NCI-H1105 treated with DMSO at 0.1 percent for 48 hours (cell line): ENCODE measurements at places on chromosomes 1 and 21.

- no peak for DNase-seq
These were observed 8.4 kb upstream of the BGLAP start for GRCh38 chr1:156233426-156234127.

DNA sequence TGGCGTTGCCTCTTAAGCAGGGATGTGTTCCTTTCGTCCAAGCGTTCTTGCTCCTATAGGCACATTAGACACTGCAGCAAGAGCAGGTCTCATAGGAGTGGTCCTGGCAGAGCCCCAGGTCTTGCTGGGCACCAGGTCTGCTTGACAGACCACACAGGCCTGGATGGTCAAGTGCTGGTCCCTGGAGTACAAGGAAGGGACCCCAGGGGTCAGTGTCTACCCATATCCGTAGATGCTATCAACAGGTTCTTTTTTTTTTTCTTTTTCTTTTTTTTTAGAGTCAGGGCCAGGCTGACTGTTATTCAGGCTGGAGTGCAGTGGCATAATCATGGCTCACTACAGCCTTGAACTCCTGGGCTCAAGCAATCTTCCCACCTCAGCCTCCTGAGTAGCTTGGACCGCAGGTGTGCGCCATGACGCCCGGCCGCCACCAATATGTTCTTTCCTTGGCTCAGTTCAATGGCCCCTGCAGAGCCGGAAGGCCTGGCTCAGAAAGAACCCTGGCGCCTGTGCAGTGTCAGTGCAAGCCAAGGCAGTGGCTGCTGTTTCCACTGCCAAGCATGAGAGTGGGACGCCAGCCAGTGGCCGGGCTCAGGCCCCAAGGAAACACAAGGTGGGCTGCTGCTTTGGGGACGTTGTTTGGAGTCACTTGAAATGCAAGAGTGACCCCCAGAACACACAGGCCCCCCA is 10.0 kb upstream of the TNFRSF8 start:
- no peak for DNase-seq

DNA sequence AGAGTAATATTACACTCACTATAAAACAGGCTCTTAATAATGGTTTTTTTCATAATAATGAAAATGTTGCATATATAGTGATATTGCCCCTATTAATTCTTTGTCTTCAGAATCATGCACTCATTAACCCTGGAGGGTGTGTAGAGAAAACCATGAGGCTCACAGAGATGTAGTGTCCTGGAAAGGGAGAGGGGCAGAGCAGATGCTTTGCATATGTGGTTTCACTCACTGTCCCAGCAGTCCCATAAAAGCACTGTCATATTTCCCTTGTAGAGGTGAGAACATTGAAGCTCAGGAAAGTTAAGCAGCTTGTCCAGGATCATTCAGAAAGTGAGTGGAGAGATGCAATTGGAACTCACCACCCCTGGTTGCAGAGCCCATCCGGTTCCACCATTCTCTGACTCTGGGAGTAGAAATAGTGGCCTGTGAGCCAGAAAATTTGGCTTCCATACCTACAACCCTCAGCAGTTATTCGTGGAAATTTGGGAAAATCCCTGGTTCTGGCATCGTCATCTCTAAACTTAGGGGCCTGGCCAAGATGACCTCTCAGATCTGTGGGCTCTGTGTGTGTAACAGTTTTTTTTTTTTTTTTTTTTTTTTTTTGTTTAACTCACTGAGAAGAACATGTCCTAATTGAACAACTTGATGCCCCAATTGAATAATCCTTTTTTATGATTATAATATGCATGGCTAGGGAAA is 86.4 kb downstream of the RGL1 start:
- no peak for DNase-seq

DNA sequence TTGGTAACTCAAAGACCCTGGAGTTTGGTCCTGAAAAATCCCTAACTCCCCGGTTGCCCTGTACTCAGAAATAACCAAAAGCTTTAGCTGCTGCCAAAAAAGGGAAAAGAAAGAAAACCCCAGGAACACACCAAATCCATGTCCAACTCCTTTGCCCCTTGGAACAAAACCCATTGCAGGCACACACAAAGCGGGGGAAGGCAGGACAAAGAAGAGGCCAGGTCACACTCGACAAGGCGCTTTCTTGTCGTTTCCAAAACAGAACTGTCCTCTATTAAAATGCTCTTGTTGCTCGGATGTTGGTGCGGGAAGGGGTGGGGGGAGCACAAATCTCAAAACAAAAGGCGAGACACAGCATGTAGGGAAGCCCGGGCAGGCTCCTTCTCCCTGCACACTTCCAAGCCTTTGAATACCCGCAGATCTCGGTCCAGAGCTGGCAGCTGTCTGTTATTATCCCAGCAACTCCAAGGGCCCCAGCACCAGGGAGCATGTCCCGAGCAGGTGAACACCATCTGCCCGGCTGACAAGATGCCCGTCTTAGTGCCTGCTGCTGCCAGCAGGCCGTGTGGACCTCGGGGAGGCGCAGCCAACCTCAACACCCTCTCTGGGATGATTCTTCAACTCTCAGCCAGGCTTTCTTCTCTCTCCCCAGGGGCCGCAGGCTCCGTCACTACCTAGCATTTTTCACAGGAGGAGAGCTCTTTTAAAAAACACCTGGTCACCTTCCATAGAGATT is 96.4 kb downstream of the SSBP3 start:
- peak; percentile 88 for DNase-seq

- no peak for DNase-seq
These were observed 779 bp downstream of the SON start for GRCh38 chr21:33543505-33544129.

DNA sequence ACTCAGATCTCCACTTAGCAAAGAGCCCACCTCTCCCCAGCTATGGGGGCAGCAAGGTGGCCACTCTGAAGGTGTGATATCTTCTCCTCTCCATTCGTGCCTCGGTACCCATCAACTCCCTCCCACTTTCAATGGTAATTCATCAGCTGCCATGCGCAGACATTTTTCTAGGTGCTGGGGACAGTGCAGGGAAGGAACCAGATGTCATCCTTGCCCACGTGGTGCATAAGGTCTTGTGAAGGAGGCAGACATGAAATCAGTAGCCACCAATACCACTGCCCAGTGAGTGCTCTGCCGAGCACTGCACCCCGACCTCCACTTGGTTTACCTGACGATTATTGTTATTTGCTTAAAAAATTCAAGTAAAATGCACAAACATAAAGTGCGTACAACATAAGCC is 76.3 kb upstream of the CSF3R start:
- no peak for DNase-seq

DNA sequence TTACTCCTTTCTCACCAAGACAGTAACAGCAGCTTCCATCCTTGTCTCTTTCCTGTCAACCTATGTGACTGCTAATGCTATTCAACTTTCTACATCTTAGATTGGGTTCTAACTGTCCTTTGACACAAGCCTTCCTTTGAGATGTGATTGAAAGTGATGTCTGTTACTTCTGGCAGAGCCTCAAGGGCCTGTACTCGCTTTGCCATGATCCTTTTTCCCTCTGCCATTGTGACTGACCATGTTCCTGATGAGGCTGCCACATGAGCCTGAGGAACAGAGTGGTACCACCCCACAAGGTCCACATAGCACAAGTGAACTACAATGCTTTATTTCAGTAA is 138.8 kb upstream of the RAB4A start:
- no peak for DNase-seq

- DNase-seq: peak; percentile 6
These were observed 49.3 kb downstream of the ADAMTS1 start for GRCh38 chr21:26795866-26796329.

GRCh38 chr1:29970747-29971325 is 734.5 kb downstream of the PTPRU start:
- no peak for DNase-seq

- no peak for DNase-seq
These were observed 801 bp downstream of the TRAF5 start for GRCh38 chr1:211327346-211327921.

DNA sequence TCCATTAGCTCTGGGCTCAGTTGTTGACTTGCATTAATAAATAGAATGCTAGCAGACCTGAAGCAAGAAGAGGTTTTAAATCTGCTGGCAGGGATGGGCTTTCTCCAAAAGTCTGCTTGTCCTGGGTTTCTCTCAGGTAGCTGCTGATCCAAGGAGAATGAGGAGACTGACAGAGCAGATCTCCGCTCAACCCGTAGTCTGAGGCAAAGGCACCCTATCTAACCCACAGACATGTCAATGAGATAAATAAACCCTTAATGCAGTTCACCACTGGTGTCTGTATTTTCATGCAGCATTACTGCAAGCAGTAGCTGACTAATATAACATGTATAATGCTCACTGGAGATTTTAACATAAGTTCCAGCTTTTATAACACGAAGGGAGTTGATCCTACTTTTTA is 44.1 kb upstream of the RGS21 start:
- no peak for DNase-seq

DNA sequence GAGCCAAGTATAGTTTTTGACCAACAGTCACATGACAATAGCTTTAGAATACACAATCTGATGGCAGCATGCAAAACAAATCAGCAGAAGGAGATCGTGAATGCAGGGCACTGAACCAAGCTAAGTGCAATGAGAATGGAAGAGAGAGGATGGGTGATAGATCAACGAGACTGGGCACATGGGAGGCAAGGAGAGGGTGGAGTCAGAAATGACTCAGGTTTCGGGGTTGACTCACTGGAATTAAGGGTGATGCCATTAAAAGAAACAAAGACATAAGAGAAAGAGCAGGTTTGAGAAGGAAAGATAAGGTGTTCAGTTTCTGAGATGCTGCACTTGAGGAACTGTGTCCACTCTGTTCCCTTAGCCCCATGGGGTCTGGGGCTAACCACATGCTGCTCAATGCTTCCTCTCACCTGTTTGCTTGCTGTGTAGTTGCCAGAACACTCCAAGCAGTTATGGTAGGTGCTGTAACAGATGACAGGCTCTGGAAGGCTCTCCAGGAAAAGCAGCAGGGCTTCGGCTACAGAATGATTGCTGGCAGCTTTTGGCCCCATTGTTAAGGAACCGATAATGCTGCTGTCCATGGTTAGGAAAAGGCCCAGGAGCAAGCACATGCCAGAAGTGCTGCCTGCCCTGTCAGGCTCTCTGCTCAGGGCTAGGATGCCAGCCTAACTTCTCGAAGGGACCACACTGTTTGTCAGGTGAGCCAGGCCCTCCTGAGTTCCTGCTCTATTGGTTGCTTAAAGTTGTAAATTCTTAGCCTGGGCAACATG is 6.1 kb upstream of the MTF1 start:
- DNase-seq: no peak

- no peak for DNase-seq
These were observed 4.0 kb downstream of the RNF207 start for GRCh38 chr1:6209661-6210580.

DNA sequence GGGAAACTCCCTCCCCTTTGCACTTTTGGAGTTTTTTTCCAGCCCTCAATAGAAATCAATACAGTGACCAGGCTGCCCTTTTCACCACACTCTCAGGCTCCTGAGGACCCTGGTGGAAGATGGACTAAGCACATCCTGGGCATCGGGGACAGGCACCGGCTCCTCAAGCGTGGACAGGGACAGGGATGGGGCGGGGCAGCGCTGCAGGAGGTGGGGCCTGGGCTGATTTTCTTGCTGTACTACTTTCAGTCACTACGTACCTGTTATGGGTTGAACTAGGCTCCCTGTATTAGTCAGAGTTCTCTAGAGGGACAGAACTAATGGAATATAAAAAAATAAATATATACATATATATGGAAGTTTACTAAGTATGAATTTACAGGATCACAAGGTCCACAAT is 2.5 kb downstream of the MX2 start:
- no peak for DNase-seq

DNA sequence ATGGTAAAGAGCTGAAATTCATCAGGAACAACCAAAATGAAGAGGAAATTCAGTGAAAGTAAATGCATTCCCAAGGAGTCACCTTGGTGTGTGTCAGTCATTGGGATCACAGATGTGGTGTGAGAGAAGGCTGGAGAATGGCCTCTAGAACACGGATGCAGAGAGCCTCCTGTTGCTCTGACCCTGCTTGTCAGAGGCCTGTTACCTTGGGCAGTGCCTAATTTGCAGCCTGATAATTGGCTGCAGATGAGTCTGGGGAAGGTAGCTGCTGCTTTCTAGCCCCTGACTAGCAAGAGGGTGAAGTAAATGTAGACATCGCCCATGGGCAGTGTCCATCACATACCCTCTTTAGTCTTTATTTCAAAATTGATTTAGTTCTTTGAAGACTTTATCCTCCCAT is 3.3 kb downstream of the GCSAML start:
- no peak for DNase-seq

DNA sequence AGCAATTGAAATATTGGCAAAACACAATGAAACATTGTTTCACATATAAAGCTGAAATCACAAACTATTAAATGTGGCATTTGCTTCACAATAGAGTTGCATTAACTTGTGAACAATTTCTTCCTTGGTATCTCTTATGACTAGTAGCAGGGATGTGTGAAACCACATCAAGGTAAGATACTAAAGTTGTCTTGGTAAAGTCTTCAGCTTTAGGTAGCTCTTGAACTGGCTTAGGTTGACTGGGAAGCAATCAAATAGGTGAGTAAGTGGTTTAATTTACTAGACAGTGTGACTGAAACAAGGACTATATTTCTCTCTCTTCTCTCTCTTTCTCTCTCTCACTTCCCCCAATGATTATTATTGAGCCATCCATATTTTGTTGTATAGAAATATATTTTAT is 141.5 kb upstream of the KCNK2 start:
- DNase-seq: no peak

GRCh38 chr1:200988693-200989092 is 34.8 kb downstream of the KIF21B start:
- no peak for DNase-seq

DNA sequence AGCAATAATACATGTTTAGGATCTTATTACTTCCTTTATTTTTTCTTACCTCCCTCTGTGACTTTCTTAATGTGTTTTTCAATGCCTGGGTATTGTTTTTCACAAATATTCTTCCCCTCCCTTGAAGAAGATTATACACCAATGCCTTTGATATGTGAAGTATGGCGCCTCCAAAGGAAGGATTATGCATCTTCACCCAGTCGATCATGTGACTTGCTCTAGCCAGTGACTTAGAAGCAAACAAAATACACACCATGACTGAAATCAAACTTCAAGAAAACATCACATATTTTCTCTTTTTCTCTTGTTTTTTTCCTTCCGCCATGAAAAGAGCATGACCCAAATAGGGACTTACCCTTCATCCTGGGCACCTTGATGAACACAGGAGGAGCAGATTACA is 297.1 kb downstream of the NCAM2 start:
- no peak for DNase-seq

GRCh38 chr1:93708734-93709481 is 27.3 kb upstream of the BCAR3 start:
- peak; percentile 72 for DNase-seq

- DNase-seq: no peak
These were observed 61.2 kb downstream of the RGS4 start for GRCh38 chr1:163130225-163130856.
